Fibroblast of upper back skin (primary cell): ENCODE measurements at places on chromosomes 1 and 21.

DNA sequence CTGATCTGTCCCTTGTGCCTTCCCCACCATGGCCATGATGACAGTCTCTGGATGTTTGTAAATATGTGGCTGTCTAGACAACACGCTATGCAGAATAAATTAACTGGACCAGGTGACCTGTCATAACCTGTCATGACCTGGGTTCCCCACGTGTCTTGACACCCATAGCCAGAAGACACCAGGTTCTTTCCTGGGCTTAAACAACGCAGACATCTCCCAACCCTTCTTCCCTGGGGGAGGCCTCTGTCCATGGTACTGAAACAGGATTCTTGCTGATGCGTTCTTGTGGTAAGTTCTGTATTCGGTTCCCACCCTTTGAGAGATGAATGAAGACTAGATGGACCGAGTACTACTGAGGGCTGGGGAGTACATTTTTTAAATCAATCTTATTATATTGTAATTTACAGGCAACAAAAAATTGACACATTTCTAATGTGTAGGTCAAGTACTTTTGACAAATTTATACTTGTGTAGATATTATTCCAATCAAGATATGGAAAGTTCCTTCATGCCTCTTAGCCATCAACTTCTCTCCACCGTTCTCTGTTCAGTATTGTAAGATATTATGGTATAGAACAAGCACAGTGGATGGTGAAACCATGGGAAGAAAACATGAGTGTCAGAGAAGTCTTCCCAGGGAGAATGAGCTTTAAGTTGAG lies 738.8 kb downstream of the PTPRU start:
- DNase-seq, result peak; percentile 54

DNA sequence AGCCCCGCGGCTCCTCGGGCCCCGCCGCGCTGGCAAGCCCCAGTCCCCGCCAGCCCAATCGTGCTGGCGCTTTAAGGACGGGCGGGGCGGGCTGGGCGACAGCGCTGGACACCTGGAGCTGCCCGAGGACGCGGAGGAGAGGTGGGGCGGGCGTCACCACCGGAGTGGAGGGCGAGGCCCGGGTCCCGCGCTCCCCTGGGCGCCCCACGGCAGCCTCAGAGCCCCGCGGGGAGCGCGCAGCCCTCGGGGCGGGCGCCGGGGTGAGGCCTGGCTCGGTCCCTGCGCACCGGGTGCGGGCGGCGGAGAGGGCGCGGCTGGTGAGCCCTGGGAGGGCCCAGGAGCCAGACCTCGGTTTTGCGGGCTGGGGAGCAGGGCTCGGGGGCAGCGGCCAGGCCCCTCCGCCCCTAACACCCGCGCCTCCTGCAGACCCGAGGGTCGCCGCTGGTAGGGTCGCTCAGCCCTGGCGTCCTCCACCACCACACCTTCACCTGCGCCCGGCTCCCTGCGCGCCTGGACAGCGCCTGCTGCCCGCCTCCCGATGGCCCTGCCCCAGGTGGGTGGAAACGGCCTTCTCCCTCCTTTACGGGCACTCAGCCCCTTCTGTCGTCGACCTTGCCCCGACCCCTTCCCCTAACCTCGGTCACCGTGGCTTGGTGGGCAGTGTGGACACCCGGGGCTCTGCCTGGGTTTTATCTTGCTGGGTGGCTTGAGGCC lies at the start of gene TMEM61:
Gene TMEM61, plus strand, starts transcription at position 101 of the 714 bp plus-strand sequence. Its CDS starts 438 bp downstream, at position 539.
- no peak for DNase-seq

DNA sequence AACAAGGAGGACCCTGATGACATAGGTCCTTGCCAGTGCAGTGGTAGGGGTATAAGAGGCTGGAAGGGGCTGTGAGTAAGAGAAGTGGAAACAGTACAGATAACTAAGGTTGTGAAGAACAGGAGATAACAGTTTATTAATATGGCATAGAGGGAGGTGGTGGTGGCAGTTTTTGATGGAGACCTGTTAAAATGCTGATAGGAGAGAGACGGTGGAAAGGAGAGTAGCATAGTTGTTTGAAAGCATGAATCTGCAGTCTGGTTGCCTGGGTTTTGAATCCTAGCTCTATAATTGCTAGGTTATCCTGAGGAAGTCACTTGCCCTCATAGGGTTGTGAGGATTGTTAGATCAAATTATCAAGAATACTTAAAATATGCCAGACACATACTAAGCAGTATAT lies 19.4 kb downstream of the LRRC41 start:
- no peak for DNase-seq

GRCh38 chr1:15936025-15936424 lies 39.9 kb downstream of the ZBTB17 start:
- DNase-seq, result no peak

- DNase-seq, result no peak
Measured at GRCh38 chr1:215084621-215085020, 2.1 kb downstream of the KCNK2 start.

- DNase-seq, result no peak
Measured at GRCh38 chr1:153119491-153119971, 6.2 kb upstream of the SPRR2F start.

DNA sequence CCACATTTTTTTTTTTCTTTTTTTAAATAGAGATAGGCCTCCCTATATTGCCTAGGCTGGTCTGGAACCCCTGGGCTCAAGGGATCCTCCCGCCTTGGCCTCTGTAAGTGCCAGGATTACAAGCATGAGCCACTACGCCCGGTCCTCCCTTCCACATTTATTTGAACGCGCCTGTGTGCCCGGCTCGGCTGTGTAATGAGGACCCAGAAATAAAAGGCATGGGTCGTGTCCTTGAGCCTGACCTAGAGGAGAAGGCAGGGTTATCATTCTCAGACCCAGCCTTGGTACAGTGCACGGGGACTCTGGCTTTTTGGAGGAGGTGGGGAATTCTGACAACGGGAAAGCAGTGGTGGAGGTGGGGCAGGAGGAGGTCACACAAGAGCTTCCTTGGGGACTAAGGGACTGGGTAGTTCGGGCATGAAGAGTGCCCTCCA lies 841 bp downstream of the CENPF start:
- no peak for DNase-seq
